ENCODE measurements at places on chromosomes 12 and 14.
A peak's percentile ranks its signal among the peaks of the same experiment; 100 is the strongest.

GRCh38 chr12:95227818-95228356, 10.3 kb downstream of the VEZT start:
- no peak for DNase-seq

GRCh38 chr12:122042910-122043309, 21.2 kb downstream of the BCL7A start:
- no peak for DNase-seq

- no peak for DNase-seq
Observed at GRCh38 chr12:117262749-117263148, 72.5 kb upstream of the FBXO21 start.

GRCh38 chr14:26835979-26836570, 238.2 kb upstream of the NOVA1 start:
- no peak for DNase-seq

GRCh38 chr14:52873694-52874093, 77.2 kb downstream of the FERMT2 start:
- DNase-seq = no peak

- no peak for DNase-seq
Observed at GRCh38 chr12:3292677-3293412, 198.2 kb upstream of the PRMT8 start.

GRCh38 chr14:73752297-73752992, 38.3 kb upstream of the PNMA1 start:
- DNase-seq = no peak

- no peak for DNase-seq
Observed at GRCh38 chr12:89040146-89040964, 311.9 kb downstream of the DUSP6 start.

GRCh38 chr14:95252219-95252618, 67.5 kb downstream of the CLMN start:
- DNase-seq = no peak

DNA sequence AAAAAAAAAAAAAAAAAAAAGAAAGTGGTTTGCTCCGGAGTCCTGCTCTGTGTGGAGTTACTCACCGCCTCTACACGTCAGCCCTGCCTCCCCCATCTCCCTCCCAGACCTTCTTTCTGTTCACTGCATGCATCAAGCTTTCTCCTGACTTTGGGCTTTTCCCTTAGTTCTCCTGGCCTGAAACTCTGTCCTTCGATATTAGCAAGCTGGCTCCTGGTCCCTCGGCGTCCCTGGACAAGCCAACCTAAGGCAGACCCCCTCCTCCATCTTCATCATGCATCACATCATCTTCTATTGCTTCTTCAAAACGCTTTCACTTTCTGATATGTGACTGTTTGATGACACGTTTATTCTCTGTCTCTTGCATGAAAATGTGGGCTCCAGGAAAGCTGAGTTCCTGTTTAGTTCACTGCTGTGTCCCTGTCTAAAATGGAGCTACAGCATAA, 40.6 kb downstream of the SLC15A4 start:
- no peak for DNase-seq

DNA sequence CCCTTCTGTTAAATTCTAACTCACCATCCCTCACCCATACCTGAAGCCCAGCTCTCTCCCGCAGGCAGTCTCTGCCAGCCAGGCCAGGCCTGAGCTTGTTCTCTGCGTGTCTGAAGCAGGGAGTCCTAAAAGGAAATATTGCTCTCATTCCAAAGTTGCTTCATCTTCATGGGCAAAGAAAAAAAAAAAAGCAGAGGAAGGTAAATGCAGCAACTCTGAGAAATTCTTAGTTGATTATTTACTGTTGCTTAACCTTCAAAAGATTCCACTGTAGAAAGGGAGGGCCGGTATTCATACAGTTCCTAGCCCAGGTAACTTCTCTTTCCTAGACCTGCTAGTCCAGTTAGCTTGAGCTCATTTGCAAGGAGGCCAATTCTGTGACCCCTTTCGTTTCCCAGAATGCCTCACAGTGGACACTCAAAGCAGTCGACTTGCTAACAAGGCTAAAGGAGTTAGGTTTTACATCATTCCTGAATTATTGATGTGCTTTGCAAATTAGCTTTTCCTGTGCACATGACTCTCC, 193.5 kb upstream of the EEA1 start:
- no peak for DNase-seq

- DNase-seq = no peak
Observed at GRCh38 chr14:77844802-77845201, 44.9 kb downstream of the ADCK1 start.

- DNase-seq = peak; percentile 56
Observed at GRCh38 chr14:93688239-93688666, 100.0 kb downstream of the PRIMA1 start.

GRCh38 chr12:108381787-108382436, 42.8 kb upstream of the CMKLR1 start:
- peak; percentile 39 for DNase-seq

DNA sequence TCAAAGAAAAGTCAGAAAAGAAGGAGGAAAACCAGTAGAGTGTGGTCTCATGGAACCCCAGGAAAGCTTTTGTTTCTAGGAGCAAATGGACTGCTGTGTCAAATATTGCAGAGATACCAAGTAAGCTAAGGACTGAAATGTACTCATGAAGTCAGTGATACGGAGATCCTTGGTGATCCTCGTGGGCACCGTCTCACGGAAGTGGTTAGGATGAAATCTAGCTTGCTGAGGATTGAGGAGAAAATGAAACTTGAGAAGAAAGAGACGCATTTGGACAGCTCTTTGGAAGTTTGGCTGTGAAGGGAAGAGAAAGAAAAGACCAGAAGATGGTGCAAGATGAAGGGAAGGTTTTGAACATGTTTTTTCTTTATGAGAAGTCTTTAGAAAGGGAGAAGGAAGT, 104.0 kb upstream of the CCND2 start:
- DNase-seq = no peak

GRCh38 chr12:116666305-116666673, 71.6 kb downstream of the SPRING1 start:
- peak; percentile 49 for DNase-seq

DNA sequence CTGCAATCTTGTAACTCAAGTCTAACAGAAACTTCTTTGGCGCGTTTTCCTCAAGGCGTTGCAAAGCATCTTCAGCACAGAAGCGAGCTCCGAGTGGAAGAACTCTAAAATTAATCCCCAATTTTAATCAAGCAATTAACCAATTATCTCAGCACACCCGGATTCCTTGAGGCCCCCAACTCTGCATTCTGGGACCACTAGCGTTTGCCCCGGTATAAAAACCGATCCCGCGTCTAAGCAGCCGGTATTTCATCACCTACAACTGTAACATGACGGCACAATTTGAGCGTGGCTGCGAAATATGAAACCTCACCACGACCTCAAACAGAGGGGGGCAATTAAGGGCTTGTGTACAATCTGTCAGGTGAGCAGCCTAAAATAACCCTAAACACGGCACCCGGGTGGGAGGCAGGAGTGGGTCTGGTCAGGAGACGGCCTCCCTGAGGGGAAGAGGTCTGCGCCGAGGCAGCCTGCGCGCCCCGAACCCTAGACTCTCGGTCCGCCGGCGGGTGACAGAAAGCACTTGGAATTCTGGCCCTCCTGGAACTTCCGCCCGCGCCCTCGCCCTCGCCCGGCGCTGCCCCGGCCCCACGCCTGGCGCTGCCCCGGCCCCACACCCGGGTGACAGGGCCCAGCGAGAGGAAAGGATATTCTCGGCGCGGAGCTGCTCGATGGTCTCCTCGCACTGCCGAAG, 594 bp downstream of the ZCCHC8 start:
- DNase-seq = peak; percentile 72

GRCh38 chr12:131176926-131177325, 223.2 kb downstream of the ADGRD1 start:
- peak; percentile 1 for DNase-seq

DNA sequence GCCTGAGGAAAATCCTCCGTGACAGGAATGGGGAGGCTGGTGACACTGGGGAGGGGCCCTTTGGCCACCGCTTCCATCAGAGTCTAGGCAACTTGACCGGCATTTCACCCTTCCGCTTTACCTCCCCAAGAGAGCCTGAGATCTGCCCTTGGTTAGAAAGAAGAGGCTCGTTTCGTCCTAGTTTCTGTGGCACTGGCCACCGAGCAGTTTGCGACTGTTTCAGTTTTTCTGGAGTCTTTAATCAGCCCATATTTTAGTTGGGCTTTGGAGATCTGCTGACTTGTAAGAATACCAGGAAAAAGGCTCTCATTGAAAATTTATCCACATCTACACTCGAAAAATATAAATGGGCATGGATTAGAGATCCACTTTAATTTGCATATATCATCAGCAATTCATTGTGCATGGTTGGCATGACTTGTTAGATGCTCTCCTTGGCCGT, 414 bp upstream of the ANKS1B start:
- DNase-seq = no peak

DNA sequence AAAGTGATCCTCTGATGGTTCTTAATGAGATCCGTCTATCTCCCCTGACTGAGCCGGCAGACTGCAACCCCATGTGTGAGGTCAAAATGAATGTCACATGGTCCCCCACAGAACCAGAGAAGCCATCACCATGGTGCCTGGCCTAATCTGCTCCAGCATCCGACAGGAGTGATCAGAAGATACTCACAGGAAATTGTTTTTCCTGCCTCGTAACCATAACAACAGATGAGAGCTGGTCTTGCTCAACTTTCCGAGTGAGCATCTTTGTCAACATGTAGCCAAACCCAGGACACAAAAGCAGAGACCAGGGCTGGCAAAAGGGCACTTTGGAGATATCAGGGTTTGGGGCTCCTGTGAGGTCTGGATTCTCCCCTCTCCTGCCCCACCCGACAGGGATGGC, 72.1 kb upstream of the C14orf180 start:
- peak; percentile 27 for DNase-seq

GRCh38 chr12:123268850-123269249, 2.8 kb downstream of the CDK2AP1 start:
- peak; percentile 51 for DNase-seq

GRCh38 chr12:24306001-24306400, 356.5 kb upstream of the SOX5 start:
- no peak for DNase-seq

DNA sequence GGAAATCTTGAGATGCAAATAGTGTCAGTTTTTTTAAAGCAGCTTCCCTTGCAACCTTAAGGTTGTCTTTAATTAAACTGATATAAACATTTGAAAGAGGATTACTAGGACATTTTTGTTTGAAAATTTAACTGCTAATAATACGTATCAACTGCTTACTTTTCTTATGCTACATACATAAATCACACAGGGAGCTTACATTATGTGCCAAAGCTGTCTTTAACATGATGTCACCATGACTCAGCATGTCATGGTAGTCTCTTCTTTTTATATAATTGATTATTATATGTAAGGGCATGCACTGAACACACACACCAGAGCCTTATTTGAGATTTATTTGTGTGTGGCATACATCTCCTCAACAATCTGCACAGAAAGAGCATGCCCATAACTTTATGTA, 63.0 kb upstream of the PTHLH start:
- DNase-seq = no peak

DNA sequence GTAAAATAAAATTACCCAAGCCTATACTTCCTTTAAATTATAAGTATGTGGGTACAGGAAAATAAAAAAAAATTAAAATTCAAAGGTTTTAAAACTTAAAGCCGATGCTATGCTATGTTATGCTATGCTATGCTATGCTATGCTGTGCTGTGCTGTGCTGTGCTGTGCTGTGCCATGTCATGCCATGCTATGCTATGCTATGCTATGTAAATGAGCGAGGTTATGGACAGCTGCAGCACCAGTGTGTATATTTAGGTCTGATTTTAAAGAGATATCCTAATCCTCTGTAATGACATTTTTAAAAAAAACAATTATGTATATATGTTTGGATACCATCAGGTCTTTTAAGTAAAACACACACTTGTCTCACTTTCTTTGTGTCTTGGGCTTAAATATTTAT, 1822.0 kb upstream of the SEL1L start:
- no peak for DNase-seq

DNA sequence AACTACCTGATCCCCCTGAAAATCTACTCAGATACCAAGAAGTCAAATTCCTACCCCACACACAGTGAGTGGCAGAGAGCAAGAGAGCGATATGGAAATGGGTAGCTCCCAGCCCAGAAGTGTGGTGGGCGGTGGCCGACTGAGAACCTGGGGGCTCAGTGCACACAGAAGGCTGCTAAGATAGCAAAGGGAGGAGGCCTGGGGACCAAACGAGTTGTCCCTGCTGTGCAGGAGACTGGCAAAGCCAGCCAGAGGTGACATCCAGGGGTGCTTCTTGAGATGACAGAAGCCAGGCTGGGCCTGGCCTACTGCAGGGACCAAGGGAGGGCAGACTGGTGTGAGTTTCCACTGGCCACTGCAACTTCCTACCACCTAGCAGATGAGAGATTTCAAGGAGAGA, 52.9 kb downstream of the VWF start:
- DNase-seq = no peak

DNA sequence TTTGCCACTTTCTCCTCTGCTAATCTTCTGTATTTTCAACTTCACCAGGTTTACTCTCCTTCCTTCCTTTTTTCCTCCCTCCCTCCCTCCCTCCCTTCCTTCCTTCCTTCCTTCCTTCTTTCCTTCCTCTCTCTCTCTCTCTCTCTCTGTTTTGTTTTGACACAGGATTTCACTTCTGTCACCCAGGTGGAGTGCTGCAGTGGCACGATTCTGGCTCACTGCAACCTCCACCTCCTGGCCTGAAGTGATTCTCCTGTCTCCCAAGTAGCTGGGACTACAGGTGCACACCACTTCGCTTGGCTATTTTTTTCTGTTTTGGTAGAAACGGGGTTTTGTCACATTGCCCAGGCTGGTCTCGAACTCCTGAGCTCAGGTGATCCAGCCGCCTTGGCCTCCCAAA, 181.2 kb upstream of the BTG1 start:
- DNase-seq = no peak

- DNase-seq = no peak
Observed at GRCh38 chr12:108820707-108821406, 36.5 kb downstream of the SSH1 start.

DNA sequence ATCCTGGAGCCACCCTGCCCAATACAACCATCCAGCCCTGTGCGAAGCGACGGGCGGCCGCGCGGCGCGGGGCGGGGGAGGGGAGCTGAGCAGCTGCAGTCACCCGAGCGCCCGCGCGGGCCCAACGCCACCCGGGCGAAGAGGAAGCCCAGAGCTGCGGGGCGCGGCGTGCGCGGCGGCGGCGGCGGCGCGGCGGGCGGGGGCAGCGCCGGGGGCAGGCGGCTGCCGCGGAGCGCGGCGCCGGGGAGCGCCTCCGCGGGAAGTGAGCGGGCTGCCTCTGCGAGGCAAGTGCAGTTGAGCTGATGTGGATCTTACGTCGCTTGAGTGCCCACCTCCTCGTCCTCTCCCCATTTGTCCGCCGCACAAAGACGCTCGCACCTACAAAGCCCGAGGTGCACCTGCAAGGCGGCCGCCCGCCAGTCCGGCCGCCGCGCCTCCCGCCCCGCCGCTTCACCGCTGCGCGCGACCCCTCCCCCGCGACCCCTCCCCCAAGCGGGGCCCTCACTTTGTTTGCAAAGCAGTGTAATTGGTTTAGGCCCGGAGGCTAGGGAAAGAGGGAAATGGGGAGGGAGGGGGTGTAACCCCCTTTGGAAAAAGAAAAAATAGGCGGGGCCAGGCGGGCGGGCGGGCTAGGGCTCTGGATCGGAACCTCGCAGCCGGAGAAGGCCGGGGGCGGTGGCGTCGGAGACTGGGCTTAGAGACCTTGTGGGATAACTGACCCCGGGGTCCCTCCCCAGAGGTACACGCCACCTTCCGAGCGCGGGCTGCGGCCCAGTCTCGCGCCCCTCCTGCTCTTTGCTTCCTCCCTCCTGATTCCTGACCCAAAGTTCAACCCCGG, at the start of the genes FOXA1 and TTC6:
Gene FOXA1, minus strand, starts transcription at position 279 of the 838 bp plus-strand sequence. Its CDS starts 277 bp downstream, at position 2.
Gene TTC6, plus strand, starts transcription at position 659 of the 838 bp plus-strand sequence. CDS start 26,436 bp downstream, outside the sequence.
- DNase-seq = peak; percentile 89

GRCh38 chr14:37969511-37969979, 238.2 kb upstream of the SSTR1 start:
- DNase-seq = no peak

- DNase-seq = peak; percentile 0
Observed at GRCh38 chr12:74111688-74112360, 425.8 kb upstream of the ATXN7L3B start.

Data from H7 (cell line).